NCI-H1048 (cell line): ENCODE measurements at places on chromosomes 5 and 9.

- DNase-seq, result no peak
These were observed 278.2 kb downstream of the PLK2 start for GRCh38 chr5:58181578-58182286.

GRCh38 chr5:39282561-39282960 is 63.2 kb upstream of the FYB1 start:
- no peak for DNase-seq

- no peak for DNase-seq
These were observed 16.9 kb downstream of the ADAMTSL1 start for GRCh38 chr9:18490641-18491370.

DNA sequence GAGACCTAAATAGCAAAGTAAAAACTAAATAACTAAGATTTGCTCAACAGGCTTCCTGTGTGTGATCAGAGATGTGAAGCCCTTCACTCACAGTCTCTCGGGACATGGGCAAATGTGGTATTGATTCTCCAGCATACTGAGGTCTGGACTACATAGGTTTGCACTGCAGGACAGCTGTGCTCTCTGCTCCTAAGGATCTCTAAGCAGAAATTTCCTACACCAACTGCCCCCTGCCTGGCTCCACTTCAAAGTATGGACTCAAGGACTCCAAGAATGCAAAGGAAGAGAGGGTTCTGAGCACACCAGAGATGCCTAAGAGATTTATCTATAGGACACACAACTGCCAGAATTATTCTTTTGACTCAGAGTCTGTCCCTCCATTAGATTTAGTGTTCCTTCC is 487.2 kb downstream of the SEMA5A start:
- DNase-seq, result no peak

DNA sequence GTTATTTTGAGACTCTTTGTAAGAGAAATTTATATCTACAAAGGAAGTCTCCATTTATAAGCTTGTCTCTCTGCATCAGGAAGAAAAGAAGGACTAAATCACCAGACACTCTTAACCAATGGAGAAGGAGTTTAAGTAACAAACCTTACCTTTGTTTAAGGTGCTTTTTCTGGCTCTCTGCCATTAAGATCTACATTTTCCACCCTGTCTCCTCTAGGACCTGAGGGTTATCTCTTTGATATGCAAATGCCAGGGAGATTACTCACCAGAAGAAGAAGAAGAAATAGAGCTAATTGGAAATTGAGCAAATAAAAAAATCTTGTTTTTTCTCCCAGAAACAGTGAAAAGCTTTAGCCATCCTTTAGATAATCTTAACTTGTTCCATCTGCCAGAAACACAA is 60.9 kb downstream of the CDKN2A start:
- DNase-seq, result no peak

DNA sequence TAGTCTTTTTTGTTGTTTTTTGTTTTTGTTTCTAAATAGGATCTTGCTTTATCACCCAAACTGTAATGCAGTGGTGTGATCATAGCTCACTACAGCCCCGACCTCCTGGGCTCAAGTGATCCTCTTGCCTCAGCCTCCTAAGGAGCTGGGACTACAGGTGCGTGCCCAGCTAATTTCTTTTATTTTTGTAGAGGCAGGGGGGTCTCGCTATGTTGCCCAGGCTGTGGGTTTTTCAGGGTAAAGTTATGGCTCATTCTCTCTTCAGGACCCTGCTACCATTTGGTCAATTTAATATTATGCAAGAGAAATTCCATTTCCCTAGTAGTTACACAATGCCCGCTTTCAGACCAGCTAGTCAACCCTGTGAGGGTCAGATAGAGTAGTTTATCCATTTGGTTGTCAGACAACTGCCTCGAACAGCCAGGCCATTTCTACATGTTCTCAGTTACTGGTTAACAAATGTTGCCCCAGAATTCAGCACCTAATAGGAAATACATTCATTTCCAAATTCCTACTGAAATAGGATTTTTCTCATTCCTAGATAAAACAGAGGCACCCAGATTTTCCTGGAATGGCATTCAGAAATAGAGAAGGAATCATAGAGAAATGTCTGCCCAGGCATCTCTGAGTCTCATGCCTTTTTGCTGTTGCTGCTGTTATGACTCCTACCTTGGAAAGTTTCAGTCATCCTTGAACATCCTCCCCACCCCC is 6.4 kb upstream of the GLIS3 start:
- no peak for DNase-seq

DNA sequence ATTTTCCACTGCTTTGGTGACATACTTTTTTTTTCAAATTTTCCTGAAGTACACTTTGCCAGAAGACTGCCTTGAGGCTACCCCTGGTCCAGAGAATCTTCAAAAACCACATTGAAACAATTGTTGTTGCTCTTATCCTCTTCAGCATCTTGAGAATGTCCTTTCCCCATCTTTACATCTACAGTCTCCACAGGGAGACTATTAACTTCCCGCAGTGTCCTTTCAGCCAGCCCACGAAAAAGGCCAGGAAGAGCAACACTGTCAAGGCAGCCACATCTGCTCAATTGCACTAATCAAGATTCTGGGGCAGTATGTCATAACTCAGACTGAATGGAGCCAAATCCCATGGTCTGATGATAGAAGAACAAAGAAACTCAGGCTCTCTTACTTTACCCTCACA is 148.3 kb downstream of the ENC1 start:
- no peak for DNase-seq

DNA sequence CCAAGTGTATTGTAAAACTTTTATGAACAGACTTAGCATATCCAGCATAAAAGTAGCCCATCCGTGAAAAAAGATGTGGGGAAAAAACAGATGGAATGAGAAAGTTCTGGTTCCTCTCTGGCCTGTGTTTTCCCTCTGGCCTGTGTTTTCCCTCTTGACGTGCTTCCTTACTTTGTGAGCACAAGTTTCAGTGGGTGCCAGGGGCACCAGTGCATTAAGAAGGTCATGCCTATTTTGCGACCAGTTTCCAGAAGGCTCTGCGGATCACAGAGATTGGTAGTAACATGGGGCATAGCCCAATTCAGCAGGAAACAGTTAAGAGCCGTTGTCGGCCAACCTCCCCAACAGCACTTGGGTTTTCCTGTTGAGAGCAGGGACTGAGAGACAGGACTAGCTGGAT is 43.7 kb downstream of the IQGAP2 start:
- no peak for DNase-seq

DNA sequence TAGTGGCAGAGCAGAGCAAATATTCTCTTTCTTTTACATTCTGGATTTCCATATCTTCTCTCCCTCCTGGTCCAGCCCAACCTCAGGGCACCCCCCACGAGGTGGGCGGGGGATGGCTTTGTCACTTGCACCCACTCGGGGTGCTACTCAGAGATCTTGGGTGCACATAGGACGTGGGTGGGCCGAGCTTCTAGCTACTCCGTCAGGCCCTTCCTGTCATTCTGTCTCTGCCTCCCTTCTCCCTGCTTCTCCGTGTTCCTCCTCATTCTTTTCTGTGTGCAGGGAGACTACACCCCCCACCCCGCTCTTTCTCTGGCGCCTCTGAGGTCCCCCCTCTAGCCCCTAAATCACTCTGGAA is 19.5 kb downstream of the PCDHGC5 start:
- no peak for DNase-seq

DNA sequence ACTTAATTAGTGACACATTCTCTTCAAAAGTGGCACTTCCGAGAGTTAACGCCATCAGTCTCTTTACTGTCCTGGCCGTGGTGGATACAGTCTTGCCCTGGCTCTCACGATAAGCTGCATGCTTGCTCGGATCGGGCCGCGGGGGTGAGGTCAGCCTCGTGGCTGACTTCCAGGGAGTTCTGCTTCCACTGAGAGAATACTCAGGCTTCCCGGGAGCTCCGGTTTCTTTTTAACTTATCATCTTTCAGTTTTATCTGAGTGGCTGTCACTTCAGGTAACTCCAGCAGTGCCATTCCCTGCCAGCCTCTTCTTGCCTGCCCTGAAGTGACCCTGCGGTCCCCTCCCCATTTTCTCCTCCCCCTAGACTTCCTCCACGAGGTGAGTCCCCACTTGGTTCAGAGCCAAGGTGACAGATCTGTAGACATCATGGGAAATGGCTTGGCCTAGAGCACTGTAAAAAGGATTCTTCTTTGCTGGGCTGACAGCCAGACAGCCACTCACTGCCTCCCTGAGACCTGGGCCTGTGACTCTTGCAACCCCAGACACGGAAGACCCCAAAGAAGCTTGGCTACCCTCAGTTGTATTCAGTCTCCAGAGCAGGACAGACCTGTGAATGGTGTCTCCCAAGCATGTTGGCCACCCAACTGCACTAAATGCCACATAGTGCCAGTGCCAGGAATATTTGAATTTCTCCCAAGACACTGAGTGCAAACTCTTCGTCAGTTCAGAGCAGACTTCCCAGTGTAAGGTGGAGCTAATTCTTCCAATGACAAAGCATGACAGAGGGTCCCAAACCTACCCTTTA is 95.1 kb downstream of the DAPK1 start:
- DNase-seq, result no peak

- no peak for DNase-seq
These were observed 15.5 kb downstream of the IGIP start for GRCh38 chr5:140141241-140141640.
